Activated T-helper 1 cell treated with Interleukin-2 at 50 U/mL for 16 hours (primary cell): ENCODE measurements at places on chromosomes 1 and 21.

GRCh38 chr1:32870615-32871363 is at the start of gene FNDC5:
TSS of gene FNDC5 (minus strand) at chr1:32870912.
- DNase-seq = no peak

DNA sequence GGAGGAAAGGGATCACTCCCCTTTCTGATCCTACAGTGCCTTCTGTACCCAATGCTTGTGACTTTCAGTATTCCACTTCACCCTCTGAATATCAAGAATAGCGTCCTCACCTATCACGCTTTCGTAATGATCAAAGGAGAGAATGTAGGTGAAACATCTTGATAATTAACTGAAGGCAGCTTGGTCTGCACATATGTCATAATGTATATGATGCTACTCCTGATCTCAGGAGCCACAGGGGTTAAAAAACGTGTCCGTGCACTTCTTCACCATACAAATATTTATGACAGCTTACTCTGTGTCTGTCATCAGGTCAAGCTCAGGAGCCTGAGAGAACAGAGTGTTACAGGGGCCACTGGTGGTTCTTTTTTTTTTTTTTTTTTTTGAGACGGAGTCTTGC is 1.2 kb upstream of the PIK3C2B start:
- no peak for DNase-seq

GRCh38 chr1:29364101-29364678 is 127.9 kb downstream of the PTPRU start:
- no peak for DNase-seq

GRCh38 chr21:38822778-38823238 is 17.1 kb downstream of the ETS2 start:
- DNase-seq = no peak

GRCh38 chr1:27569506-27570291 is 34.2 kb downstream of the AHDC1 start:
- no peak for DNase-seq

DNA sequence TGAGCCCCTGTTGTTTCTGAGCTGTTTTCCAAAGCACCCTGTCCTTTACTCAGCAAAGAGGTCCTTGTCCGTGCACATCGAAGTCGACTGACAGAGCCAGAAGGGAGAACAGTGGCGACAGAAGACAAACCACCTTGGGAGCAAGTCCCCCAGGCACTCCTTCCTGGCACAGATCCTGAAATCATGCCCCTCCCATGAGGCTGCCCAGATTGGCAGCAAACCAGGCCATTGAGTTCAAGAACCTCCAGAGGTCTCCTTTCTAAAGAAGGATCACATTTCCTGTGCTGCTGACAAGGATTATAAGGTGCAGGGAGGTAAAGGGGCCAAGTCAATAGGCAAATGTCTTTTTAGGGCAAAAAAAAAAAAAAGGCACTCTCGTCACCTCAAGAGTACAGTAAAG is 84.7 kb upstream of the HIVEP3 start:
- DNase-seq = no peak

DNA sequence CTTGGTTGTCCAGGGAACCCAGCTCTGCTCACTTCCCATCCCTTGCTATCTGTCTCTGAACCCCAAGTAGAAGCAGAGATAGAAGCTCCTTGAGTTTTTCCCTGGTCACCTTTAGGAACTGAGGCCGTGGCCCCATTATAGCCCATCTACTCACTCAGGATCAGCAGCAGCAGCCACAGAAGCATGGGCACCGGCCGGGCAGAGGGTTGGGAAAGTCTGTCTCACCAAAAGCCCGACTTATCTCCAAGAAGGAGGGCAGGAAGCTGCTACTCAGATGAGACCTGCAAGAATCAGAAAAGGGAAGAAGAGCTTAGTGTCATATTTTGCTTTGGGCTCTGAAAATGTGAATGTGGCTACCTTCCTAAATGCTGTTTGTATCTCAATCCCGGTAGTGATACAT is 264 bp downstream of the FCRL3 start:
- no peak for DNase-seq

- DNase-seq = no peak
These were observed 82.3 kb downstream of the TM2D1 start for GRCh38 chr1:61642475-61643232.

DNA sequence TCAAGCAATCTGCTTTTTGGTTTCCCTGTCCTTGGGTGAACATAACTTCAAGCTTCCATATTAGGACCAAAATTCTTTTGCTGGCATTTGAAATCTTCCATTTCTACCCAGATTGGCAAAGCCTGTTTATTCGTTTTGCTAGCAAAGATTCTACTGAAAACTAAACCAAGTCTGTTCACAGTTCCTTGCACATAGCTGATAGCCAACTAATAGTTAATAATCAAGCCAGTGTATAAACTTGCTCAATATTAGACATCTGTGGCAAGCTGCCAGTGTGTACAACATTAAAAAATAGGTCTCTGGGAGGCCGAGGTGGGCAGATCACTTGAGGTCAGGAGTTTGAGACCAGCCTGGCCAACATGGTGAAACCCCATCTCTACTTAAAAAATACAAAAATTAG is 6.3 kb downstream of the APP start:
- DNase-seq = no peak

- DNase-seq = no peak
These were observed 82.2 kb upstream of the BMP8A start for GRCh38 chr1:39409055-39409816.

DNA sequence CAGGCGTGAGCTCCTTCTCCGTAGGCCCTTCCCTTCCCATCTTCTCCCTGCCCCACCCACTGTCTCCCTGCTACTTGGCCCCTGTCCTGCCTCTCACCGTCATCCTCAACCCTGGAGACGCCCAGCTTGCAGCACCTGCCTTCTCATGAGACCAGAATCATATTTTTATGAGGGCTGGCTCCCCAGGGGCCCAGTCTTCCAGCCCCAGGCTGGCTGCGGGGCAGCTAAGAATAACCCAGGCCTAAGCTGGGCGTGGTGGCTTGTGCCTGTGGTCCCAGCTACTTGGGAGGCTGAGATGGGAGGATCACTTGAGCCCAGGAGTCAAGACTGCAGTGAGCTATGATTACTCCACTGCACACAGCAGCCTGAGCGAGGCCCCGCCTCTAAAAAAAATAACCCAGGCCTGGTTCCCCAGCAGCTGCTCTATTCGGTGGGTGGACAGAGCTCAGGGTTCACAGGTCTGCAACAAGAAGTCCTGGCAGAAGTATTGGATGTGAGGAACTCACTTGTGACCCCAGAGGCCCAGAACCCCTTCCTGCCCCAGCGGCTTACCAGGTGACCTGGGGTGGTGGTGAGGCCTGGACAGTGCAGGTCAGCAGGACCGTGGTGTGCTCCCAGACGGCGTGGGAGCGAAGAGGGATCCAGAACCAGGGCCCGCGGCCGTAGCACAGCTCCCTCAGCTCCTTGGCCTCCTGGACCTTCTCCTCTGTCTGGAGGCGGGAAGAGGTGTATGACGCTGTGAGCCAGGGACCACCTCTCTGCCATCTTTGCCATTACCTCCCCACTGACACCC is 6.4 kb downstream of the MYOM3 start:
- DNase-seq = no peak

GRCh38 chr1:171753182-171753581 is 11.3 kb upstream of the VAMP4 start:
- no peak for DNase-seq

DNA sequence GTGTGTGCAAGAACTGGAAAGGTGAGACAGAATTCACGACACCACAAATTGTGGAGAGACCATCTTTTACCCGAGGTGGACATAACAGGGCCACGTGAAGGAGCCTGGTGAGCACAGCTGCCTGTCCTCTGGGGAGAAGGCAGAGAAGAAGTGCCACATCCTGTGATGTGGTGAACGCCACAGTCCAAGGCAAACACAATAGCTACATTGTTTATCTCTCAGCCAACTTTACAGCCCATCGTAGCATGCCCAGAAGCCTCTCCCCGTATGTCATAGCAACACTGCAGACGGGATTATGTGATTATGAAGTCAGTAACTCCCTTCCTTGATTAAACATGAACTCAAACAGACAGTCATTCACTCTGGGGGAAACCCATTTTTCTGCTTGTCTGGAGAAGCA is 612.2 kb downstream of the SMYD3 start:
- DNase-seq = no peak

- DNase-seq = no peak
These were observed 249.5 kb upstream of the DEPDC1 start for GRCh38 chr1:68746378-68746777.

- DNase-seq = no peak
These were observed 128.9 kb upstream of the ADAR start for GRCh38 chr1:154736841-154737240.
